CD4-positive, alpha-beta T cell treated with Interferon gamma for 1 hour (primary cell): ENCODE measurements at places on chromosomes 4 and X.

DNA sequence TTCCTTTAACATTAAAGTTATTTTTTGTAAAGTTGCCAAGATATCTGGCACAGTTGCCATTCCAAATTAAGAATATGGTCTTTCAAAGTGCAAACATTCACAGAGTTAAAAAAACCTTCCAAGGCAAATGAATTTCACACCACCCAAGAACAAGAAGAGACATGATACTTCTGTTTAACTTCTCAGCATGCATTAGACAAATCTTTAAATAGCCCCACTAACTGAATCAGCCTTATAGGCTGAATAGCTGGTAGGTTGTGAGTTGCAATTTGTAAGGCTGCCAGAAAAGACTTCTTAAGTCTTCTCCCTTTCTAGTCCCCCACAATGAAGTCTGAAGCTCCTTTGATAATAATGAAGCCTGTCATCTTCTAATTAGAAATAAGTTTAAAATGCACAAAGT is 95.6 kb downstream of the MAPK10 start:
- DNase-seq, result no peak

DNA sequence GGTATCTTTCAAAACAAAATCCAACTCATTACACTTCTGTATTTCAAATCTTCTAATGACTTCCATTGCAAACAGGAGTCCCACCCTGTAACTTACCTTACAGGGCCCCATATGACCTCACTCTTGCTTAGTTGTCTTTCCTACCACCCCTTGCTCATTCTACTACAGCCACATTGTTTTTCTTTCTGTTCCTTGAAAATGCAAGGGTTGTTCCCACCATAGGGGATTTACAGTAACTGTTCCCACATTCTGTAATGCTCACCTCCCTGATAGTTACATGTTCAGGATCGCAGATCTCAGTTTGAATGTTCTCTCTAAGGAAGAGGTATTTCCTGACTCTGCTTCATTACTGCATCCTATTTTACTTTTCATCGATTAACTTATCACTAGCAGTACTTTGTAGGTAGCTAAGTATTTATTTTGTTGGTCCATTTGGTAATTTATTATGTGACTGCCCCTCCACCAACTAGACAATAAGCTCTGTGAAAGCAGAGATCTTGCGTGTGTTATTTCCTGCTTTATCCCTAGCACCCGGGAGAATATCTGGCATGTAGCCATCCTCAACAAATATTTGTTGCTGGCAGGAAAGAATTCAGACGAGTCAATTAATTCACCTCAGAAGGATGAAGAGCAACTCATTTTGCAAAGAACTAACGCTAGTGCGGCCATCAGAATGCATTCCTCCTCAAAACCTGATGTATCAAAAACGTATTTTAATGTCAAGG is 21.4 kb downstream of the MAOB start:
- no peak for DNase-seq

- DNase-seq, result peak; percentile 62
Observed at GRCh38 chrX:107676559-107677378, 48.5 kb downstream of the PRPS1 start.

GRCh38 chrX:105872941-105873340 is 50.6 kb downstream of the NRK start:
- no peak for DNase-seq

DNA sequence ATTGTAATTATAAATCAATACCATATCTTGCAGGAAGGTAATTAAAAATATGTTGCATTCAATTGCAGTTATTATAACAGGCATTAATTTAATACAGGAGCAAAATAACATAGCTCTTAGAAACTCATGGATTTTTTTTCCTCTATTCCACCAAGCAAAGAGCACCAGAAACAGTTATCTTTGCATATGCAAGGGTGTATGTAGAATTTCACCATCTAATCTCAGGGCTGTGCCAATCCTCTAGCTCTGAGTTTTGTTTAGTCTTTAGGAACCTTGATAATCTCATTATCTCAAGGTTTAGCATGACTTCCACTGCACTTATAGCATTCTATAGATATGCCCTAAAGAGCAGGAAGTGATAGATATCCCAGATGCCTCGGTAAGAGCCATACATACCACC is 197.5 kb downstream of the VEGFC start:
- no peak for DNase-seq

DNA sequence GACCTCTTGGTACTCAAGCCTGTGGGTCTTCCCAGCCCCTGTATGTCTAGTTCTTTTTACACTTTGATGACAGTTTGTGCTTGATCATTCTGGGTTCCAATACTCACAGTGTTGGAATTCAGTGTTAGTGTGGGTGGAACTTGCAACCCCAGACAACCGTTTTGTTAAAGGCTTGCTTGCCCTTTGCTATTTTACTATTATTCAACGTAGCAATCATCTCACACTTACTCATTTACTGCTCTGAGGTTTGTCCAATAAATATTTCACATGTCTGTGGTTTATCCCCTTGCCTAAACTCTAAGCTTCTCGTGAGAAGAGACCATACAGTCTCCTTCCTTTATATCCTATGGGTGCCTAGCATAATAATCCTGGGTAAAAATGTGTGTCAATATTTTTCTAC is 15.3 kb downstream of the CCNG2 start:
- no peak for DNase-seq

DNA sequence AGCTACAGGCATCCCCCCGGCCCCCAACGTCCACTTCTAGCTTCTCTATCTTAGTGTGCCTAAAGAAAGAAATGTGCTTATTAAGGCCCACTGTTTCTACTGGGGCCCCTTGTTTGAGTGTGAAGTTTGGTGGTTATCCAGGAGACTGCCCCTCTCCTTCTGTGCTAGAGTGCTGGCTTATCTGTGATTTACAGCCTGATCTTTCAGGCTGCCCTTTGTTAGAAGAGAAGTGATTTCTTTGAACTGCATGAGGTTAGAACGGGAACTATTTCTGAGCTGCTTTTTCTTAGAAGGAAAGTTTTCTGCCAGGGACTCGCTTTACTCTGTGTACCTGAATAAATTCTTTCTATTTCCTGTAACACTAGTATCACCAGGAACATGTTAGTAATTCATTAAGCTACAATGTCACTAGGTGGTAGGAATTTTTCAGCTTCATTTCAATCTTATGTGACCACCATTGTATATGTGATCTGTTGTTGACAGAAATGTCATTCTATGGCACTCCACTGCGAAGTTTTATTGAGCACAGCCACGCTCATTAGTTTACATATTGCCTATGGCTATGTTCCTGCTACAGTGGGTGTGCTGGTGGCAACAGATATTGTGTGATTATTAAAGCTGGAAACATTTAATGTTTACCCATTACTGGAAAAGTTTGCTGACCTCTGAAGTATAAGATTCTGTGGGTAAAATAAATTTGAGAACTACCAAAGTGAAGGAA is 193.8 kb upstream of the CXorf51B start:
- DNase-seq, result no peak

DNA sequence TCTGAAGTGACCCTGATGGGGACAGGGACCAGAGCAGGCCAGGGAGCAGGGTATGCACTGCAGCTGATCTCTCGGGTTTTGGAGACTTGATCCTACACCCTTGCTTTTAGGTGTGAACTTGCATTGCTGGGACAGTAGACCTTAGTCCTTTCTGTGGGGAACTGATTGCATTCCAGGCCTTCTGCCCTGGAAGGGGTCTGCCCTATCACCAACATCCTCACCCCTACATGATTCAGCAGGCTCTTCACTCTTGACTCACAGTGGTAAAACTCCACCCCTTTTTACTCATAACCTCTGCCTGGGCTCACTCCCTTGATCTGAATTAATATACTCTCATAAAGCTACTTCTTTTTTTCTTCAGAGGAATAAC is 6.6 kb upstream of the DDX60L start:
- DNase-seq, result peak; percentile 16
